Central memory CD4-positive, alpha-beta T cell (primary cell): ENCODE measurements at places on chromosomes 6 and 20.

DNA sequence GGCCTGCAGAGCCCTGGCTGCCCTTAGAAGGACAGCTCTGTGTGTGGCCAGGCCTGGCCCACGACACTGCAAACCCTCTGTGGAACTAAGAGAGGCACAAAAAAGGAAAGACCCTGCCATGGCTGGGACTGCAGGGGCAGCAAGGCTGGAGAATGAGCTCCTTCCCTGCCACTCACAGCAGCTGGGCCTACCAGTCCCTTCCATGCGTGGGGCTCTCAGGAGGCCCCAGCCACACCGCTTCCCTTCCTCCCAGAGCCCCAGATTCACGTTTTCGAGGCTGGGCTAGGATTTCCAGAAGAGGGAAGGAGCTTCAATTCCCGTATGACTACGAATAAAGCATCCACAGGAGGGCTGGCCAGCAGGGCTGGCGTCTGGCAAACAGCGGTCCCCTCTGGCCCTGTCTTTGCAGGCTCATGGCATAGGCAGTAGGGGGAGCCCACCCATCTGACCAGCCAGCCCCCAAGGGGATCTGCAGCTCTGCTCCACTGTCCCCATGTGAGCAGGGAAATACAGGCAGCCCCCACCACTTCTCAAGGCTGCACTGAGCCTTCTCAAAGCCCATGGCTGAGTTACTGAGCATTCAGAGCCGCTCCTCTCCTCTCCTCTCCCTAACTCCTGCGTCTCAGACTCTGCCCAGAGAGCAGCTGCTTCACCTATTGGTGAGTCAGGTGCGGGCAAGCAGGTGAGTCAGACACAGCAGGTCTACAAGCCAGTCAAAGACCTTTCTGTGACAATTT, 53.1 kb downstream of the NINL start:
- DNase-seq: no peak

- DNase-seq: no peak
These were observed 356.1 kb downstream of the CBLN4 start for GRCh38 chr20:55649254-55649653.

- DNase-seq: no peak
These were observed 440.2 kb downstream of the RFPL4B start for GRCh38 chr6:112787371-112787770.

DNA sequence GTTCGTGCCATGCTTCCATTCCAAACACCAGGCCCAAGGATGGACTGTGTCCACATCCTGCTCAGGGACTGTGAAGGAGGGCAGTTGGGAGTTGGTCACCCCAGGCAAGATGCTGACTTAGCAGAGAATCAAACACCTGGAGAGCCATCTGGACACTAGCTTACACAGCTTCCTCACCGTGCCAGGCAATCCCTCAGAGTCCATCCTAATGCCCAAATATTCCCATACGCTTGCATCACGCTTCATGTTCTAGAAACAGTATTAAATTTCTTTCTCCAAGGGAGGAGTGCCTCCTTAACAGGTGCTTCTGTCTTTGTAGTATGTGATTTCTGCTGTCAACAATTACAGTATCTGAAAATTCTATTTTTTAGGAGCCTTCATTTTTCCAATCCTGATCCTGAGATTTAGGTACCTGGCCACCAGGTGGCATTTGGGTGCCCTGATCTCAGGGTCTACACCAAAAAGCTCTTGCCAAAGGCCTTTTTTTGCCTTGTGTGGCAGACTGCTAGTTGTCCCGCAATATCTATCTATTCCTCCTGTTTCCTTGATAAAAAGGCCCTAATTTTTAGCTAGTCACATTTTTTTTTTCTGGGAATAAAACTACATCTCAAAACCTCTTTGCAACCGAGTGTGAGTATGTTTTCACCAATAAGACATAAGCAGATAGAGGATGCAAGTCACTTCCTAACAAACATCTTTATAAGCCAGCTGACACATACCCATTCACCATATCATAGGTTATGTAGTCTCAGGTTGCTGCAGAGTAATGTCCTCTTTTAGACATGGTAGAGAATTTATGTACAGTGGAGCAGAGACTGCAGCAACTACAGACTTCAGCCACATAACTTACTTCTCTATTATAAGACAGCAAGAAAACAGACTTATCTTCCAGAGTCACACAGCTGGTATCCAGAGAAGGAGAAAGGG, 85.0 kb downstream of the PREP start:
- DNase-seq: no peak

GRCh38 chr20:44004306-44004915, 89.8 kb downstream of the TOX2 start:
- no peak for DNase-seq

DNA sequence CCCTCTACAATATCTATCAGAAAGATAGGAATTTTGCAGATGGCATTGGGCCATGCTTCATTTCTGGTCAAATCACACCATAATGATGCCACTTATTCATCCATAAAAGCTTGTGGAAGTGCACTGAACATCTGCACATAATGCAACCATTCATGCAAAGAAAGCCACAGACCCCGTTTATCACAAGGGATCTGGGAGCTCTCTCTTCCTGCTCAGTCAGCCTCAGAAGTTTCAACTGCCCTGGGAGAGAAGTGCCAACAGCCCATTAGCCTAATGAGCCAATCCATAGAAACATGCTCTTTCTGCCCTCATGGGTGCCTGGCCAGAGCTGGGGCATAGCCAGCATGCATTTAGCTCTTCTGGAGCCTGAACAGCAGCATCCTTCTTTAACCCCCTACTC, 85.8 kb downstream of the SLC35F1 start:
- DNase-seq: no peak

DNA sequence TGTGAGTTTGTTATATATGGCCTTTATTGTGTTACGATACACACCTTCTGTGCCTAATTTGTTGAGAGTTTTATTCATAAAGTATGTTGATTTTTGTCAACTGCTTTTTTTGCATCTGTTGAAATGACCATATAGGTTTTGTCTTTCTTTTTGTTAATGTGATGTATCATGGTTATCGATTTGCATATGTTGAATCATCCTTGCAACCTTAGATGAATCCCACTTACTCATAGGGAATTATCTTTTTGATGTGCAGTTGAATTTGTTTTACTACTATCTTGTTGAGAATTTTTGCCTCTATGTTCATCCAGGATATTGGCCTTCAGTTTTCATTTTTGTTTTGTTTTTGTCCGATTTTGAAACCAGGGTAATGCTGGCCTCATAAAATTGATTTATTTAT, 45.7 kb upstream of the TPD52L1 start:
- no peak for DNase-seq

- no peak for DNase-seq
These were observed 54.3 kb downstream of the ANKRD60 start for GRCh38 chr20:58173930-58174707.

DNA sequence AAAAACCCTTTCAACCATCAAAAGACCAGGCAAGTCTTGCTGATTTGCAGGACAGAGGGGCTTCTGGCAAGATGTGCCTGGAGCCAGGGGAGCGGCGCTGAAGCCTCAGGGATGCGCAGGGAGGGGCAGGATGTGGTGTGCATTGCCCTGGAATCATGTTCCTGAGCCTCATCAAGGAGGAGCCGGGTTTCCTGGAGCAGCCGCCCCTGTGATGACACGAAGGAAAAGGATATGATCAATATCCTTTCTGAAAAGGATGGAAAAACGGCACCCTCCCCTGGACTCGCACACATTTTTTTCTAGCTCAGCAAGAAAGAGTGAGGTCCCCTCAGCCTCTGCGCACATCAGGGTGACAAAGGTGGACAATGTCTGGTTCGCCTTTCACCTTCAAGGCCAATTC, 173.1 kb upstream of the SSTR4 start:
- DNase-seq: no peak

- no peak for DNase-seq
These were observed 270.6 kb upstream of the MARCKS start for GRCh38 chr6:113586413-113587077.

DNA sequence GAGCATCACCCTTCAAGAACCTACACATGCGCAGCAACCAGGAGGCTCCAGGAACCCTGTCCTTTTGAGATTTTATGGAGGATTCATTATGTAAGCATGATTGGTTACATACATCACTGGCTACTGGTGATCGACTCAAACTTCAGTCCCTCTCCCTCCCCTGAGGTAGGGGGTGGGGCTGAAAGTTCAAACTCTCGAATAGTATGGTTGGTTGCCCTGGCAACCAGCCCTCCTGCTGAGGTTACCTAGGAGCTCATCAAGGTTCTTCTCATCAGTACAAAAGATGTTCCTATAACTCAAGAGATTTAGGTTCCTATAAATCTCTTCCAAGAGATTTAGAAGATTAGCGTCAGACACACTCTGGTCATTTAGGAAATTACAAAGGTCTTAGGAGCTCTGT, 21.9 kb upstream of the ZSCAN9 start:
- no peak for DNase-seq

GRCh38 chr6:44333273-44333919, 9.1 kb upstream of the SPATS1 start:
- no peak for DNase-seq

- no peak for DNase-seq
These were observed 55.9 kb downstream of the KCNQ5 start for GRCh38 chr6:72677740-72678139.

DNA sequence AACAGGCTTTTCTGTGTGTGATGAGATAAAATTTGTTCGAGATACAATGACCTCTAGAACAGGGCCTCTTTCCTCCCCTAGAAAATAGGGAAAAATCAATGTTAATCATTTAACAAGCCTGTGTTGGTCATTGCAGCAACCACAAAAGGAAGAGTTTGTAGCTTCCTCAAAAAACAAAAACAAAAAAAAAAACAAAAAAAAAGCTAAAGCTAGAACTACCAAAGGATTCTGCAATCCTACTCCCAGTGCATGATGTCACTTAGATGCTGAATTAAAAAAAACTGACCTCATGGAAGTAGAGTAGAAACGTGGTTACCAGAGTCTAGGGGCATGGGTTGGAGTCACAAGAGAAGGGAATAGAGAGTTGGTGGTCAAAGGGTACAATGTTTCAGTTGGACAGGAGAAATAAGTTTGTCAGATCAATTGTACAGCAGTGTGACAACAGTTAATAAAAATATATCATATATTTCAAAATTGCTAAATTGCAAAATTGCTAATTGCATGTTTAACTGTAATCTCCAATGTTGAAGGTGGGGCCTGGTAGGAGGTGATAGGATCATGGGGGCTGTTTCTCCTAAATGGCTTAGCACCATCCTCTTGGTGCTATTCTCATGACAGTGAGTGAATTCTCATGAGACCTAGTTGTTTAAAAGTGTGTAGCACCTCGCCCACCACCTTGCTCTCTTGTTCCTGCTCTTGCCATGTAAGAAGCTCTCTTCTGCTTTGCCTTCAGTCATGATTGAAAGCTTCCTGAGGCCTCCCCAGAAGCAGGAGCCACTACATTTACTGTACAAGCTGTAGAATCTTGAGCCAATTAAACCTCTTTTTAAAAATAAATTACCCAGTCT, 163.4 kb upstream of the SIM1 start:
- no peak for DNase-seq

DNA sequence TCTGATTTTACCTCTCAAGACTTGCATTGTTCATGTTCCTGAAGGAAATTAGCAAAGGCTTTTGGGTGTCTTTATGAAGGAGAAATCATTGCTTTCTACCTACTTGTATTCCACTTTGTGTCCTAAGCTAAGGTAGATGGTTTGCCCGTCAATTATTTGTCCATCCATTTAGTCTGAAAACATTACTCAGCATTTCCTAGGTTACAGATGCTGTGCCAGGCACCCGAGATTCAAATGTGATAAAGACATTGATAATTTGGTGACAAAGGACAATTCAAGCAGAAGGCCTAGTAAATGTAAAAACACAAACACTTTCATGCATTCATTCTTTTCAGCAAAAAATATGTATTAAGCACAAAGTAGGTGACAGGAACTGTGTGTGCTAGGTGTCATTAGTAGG, 251.1 kb downstream of the FARS2 start:
- no peak for DNase-seq

- DNase-seq: no peak
These were observed 33.4 kb upstream of the MRGBP start for GRCh38 chr20:62762801-62763368.

- no peak for DNase-seq
These were observed 158.2 kb downstream of the TFAP2B start for GRCh38 chr6:50976907-50977306.
